ENCODE measurements at places on chromosomes 5 and 9.

GRCh38 chr9:113261917-113262671 is 13.3 kb downstream of the CDC26 start:
- no peak for DNase-seq

GRCh38 chr5:39399135-39400036 is 25.4 kb downstream of the DAB2 start:
- DNase-seq, result no peak

GRCh38 chr5:39205550-39205949 is 13.8 kb downstream of the FYB1 start:
- no peak for DNase-seq

- no peak for DNase-seq
Observed at GRCh38 chr5:181151146-181151545, 3.8 kb downstream of the OR2V2 start.

DNA sequence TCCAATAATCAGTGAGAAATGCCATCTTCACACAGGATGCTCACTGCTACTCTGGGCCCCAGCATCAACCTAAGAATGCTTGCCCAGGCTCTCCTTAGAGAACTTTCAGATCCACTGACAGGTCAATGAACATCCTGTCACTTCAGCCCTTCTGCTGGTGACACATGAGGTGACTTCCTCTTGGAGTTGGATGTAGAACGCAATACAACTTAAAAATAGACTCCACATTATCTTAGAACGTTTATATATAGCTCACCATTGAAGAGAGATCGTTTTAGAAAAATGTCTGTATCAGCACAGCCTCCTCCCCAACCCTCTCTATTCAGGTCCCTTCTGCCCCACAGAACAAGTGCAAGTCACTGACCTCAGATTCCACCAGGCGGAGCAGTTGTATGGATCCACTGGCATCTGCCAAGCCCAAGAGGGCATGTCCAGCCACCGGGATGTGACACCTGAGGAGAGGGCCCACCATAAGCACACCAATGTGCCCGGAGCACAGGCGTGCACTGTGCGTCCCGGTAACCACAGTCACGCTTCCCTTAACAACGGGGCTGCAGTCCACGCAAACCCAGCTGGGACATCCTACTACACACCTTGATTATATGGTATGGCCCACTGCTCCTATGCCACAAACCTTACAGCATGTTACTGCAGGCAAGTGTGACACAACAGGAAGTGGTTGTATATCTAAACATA is 2.9 kb downstream of the DPH7 start:
- DNase-seq, result no peak

DNA sequence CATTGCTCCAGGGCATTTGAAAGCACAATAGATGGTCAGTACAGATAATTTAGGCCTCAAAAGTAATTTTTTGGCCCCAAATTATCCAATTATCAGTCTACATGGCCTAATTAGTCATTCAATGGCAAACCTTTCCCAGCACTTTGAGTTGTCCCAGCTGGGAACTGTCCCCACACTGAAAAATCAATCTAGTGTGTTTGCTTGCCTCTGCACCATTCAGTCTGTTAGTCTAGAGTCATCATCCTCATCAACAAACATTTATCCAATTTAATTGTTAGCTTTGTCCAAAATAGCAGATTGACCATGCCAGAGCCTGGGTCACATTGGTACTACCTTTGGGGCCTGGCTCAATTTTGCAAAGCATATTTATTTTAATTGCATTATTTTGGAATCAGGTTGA is 13.9 kb downstream of the NR4A3 start:
- DNase-seq, result no peak

GRCh38 chr5:135332519-135333150 is 66.4 kb downstream of the MACROH2A1 start:
- no peak for DNase-seq

- DNase-seq, result no peak
Observed at GRCh38 chr9:1454211-1454610, 404.1 kb downstream of the DMRT2 start.

GRCh38 chr9:115651461-115651860 is 502.1 kb upstream of the PAPPA start:
- DNase-seq, result no peak

GRCh38 chr5:6510132-6510531 is 61.5 kb downstream of the UBE2QL1 start:
- no peak for DNase-seq
